Cortex of kidney (tissue), 1 donor: ENCODE measurements at places on chromosomes 3 and 15.

- DNase-seq: no peak
These were observed 235.7 kb upstream of the KCNMB2 start for GRCh38 chr3:178300441-178300959.

DNA sequence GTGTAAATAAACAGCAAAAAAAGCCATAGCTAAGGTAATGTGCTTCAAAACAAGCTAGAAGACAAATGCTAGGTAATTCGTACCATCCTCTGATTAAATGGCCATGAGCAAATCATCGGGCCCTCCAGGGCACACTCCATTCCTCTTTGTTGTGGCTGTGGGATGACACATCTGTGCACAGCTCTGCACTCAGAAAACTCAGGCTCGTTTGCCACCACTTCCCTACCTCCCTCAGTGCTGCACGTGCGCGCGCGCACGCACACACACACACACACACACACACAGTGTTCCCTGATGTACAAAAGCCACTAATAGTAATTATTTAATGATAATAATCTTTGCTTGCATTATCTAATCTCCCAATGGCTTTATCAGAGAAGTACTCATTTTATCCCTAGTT, 336.6 kb downstream of the FEZF2 start:
- no peak for DNase-seq

DNA sequence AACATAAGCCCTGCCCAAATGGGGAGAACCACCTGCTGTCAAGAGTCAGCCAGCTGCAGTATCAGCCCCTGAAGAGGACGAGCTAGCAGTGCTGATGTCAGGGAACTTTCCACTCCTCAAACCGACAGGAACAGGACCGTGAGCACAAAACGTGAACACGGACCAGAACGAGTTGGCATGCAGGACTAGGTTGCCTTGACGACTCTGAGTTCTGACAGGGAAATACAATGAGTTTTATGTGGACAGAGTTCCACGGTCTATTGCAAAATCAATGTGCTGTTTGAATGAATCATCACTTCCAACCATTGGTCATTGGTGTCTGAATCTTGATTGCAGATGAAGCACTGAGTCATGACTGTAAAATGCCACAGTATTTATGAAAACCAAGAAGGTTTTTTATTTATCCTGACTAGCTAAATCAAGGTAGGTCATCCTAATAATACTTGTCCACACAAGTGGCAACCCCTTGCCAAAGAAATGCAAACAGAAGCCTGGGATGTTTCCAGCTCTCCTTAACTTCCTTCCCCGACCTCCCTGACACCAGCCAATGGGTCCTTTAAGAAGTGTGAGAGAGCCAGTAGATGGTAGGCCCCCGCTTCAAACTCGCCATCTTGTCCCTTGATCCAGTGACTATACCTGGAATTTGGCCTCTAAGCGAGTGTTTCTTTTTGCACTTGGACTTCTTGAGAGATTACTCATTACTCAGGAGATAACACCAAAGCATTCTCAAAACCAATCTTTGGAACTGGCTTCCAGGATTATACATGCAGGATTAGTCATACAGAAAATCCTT, 119.6 kb downstream of the ASB7 start:
- no peak for DNase-seq

GRCh38 chr3:32842531-32842931, 24.7 kb downstream of the TRIM71 start:
- DNase-seq: no peak
